ENCODE measurements at places on chromosomes 1 and 21. TPM values are rescaled to one million over a fixed set of nuclear protein-coding genes. Genes with fewer than 3 reads are reported as not detected.
A peak's percentile ranks its signal among the peaks of the same experiment; 100 is the strongest.

GRCh38 chr1:46552357-46553237 lies 1.1 kb upstream of the KNCN start:
- no peak for DNase-seq

GRCh38 chr1:223006917-223007648 lies 136.0 kb downstream of the TLR5 start:
- DNase-seq, result no peak

- no peak for DNase-seq
Measured at GRCh38 chr1:91924146-91924545, 25.1 kb upstream of the BRDT start.

- no peak for DNase-seq
Measured at GRCh38 chr1:40423264-40423642, 27.0 kb upstream of the ZFP69B start.

- peak; percentile 92 for DNase-seq
Measured at GRCh38 chr1:20493839-20494608, 8.0 kb upstream of the CAMK2N1 start.

Gene GPR25
- total RNA-seq, result not detected

GRCh38 chr1:50742523-50742922 lies 217.5 kb downstream of the FAF1 start:
- no peak for DNase-seq

Measured in ureter (tissue), 1 donor.